ENCODE measurements at places on chromosomes 2 and 18. TPM values are rescaled to one million over a fixed set of nuclear protein-coding genes. Genes with fewer than 3 reads are reported as not detected.

Gene VAMP8
- 15.5 TPM for total RNA-seq

Gene TCF23
- 0.08 TPM for total RNA-seq

Gene CLEC4F
- not detected for total RNA-seq

Gene CSRNP3
- 4.0 TPM for total RNA-seq

- DNase-seq = peak; percentile 61
These were observed 221.0 kb downstream of the MTX2 start for GRCh38 chr2:176490061-176490861.

DNA sequence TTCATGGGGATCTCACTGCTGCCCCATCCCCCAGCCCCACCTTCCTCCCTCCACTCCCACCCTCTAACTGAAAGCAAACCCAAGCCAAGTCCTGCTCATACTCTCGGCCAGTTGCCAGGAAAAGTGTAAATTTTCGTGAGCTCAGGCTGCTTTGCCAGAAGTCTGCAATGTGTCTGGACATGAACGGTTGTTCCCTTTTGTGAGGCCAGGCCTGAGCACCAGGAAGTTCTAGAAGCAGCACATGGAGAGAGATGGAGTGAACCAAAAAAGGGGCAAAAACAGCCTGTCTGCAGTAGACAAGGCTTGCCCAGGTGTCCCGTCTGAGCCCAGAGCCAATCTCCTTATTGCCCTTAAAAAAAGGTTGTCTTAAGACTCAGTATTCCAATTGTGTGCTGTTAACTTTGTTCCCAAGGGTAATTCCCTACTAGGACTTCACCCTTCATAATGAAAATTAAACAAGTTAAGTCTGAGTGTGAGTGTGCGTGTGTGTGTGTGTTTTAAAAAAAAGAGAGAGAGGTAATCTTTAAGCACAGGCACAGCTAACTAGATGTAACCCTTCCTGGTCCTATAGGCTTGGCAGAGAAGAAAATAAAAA lies 247.1 kb downstream of the BCL11A start:
- no peak for DNase-seq

DNA sequence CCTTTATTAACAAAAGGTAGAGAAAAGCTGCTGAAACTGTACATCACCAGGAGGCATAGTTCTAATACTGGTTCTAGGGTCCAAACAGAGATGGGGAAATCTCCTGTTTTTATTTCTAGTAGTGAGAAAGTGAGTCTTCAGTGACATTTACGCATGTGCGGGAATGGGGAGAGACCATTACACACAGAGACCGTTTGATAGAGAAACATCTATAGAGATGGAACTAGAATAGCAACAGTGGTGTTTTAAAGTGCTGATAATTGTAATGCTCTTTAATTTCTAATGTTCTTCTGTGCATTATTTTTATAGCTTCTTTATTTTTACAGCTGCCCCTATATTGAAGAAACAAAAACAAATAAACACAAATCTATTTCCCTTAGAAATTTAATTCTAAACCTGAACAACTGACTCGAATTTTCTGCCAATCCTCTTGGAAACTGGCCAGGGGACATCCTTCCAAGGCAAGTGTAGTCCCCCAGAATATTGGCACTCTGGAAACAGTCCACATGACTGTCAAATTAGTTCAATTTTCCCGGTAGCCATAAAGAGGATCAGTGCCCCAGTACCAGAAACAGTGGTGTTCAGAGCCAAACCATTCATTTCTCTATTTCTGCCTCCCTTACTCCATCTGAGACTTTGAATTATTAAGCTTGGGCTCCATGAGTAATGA lies 260.9 kb downstream of the ICOS start:
- DNase-seq = no peak

DNA sequence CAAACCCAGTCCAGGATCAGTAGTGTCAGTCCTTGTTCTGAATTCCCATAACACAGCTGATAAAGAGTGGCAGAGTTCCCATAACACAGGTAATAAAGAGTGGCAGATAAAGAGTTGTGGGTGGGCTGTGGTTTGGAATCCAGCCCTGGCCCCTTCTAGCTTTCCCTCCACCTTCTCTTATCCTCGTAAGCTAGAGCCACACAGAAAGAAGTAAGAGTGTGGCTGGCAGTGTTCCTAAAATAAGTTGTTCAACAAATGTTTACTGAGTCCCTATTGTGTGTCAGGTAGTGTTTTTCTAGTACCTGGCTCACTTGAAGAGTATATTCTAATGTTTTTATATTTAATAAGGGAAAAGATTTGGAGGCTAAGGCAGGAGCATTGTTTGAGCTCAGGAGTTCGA lies 65.0 kb upstream of the BCL2L11 start:
- DNase-seq = no peak

DNA sequence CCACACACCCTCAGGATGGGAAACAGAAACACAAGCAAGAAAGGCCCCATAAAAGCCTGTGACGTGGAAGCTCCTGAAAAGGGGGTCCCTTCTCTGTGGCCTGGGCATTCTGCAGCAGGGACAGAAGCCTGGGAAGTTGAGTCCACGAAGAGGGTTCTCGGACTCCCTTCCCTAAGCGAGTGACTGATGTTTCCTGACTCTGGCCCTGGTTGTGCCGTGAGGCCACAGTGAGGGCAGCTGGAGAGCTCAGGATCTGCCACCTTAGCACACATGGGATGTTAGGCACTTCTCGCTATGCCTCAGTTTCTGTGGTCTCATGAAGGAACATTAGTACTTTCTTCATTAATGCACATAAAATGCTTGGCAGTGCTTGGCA lies 87.2 kb upstream of the ZFP36L2 start:
- DNase-seq = no peak

DNA sequence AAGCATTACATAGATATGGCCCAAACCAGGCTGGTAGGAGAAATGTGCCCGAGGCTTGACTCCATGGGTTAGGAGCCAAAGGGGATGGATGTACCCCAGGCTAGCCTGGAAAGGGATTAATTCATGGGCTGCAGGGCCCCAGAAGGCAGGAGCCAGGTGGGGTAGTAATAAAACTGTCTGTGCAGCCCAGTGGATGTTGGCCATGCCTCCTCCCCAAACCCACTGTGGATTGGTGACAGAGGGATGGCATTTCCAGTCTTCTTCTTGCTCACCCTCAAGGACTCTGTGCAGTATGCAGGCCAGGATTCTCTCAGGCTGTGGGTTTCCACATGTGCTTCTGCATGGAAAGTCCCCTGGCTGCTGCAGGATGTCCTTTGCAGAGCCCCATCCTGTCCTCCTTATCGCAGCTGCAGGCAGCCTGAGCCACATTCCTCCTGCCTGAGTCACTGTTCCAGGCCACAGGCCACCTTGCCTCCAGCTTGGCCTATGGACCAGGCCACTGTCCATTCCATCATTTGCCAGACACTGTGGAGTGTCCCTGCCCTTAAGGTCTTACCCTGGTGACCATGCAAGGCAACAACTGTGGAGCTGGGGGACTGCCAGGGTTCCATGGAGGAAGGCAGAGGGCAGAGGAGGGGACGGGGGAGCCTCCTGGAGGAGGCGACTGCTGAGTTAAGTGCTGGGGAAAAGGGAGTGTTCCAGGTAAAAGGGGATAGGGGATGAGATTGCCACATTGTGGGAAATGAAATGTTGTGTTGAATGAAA lies 38.9 kb downstream of the INO80C start:
- DNase-seq = peak; percentile 69

GRCh38 chr2:164719996-164720941 lies 99.0 kb upstream of the GRB14 start:
- no peak for DNase-seq

DNA sequence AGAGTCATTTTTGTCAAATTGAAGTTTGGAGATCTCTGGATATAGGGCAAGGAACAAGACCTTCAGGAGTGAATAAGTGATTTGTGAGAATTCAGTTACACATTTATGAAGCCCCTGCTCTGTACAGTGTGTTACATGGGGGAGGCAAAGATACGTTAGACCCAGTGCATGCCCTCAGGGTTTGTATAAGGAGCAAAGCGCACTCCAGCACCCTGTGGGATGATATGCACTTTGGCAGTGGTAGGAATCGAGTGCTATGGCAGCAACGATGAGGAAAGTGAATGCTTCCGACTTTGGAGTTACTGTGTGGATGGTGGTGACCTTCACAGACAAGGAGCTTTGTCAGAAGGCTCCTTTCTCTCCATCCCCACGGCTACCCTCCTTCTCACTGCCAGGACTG lies 74.3 kb upstream of the ALPP start:
- no peak for DNase-seq

DNA sequence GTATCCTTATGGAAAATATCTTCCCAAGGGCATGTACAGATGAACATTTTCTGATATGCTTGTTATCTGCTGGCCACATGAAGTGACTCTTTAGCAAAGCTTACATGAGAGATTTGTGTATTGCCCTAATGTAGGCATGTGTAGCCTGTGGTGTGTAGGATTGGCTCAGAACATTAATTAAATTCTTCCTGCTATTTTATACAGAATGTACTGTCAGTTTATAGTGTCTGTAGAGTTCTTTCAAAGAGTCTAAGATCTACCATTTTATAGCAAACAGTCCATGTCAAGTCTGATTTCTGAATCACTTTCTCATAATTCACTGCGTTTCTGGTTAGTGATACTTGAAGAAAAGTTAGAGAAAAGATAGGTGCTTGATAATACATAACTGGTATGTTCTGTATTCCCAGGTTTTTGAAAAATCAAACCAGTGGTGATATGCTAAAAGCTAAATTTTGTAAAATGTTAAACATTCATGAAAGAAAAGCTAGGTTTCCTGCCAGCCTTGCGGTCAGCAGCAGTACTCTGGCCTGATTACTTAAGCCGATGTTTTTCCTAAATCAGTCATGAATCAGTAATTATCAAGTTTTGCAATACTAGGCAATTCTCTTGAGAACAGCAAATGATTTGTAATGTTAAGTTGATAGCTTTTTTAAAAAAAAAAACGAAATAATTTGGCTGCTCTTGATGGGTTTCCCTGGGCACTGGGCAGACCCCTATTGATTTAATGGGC lies 30.9 kb upstream of the EFEMP1 start:
- no peak for DNase-seq

DNA sequence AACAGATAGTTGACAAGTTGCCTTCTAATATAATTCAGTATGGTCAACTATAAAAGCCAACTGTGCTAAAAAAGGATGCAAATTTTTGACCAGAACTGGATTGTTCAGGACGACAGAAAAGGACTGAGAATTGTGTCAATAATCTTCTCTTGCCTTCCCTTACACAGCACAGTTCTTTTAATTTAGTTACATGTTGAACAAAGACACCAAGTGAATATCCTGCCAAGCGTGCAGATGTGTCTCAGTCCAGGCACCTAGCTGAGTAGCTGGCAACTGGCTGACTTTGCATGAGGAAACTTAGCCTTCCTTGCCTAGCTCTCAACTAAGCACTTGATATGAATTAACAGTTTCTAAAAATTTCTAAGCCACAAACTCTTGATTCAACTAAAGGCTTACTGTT lies 801.4 kb downstream of the BCL11A start:
- no peak for DNase-seq

- no peak for DNase-seq
These were observed 2148.4 kb upstream of the CELF4 start for GRCh38 chr18:39713961-39714360.

DNA sequence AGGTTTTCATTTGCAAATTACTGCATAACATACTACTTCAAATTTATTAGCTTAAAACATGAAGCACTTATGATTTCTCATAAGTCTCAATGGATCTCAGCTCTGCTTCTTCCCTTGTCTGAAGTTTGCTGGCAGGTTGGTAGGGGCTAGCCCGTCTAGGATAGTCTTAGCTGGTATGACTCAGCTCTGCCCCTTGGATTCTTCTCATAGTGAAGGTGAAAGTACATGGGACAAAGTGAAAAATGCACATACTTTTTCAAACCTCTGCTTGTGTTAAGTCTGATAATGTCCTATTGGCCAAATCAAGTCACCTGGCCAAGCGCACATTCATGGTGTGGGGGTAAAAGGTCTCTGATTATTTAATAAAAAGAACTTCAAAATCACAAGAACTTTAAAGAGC lies 184.8 kb upstream of the VWC2L start:
- no peak for DNase-seq

DNA sequence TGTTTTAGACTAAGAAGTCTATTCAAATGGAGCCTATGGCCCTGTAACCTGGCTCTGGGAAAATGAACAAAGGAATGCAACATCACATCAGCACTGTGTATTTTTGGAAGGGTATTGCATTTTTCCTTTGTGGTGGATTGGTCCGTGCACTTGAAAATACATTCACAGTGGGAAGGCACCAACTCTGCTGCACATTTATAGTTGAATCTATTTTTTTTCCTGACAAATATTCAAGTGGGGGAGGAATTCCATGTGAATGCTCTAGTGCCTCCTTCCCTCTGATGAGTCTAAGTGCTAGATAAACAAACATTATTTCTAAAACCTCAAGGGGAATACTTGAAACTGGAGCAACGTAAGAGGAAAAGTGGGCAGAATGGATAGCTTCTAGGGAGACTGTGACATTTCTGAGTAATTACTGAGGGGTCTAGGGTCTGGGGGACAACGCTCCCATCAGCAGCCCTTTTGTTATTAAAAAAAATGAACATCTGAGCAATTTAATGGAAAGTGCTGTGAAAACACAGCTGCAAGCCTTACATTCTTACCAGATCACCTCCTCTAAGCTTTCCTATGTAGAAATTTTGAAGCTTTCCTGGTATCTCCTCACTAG lies 208.2 kb downstream of the SLC8A1 start:
- no peak for DNase-seq

Measured in left ventricle myocardium inferior (tissue), 1 donor.